ENCODE measurements at places on chromosomes 6 and 20.

DNA sequence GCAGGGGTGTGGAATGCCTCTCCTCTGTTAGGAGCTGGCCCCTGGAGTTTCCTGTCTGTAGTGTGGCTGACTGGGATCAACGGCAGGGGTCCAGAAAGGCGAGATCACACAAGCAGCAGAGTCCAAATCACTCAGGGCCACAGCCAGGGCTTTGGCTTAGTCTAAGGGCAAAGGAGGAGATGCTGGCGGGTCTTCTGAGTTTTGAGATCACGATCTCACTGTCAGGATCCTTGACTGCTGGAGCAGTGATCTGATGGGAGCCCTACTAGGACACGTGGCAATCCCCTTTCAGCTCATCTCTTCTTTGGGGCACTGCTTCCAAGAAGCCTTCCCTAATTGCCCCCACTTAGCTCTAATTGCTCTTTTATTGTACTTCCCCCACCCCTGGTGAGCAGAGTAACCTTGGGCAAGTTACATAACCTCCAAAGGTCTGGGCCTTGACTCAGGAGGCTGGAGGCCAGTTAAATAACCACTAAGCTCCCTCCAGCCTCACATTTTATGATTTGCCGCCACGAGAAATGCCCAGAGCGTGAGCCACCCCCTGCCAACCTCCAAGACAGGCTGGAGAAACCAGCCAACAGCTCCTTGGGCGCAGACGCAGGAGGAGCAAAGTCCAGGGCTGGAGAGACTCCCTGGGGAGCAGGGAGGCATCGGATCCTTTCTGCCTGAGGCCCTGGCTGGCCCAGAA lies 12.0 kb downstream of the KCNK5 start:
- no peak for DNase-seq

GRCh38 chr20:63117151-63117550 lies 98.8 kb downstream of the YTHDF1 start:
- no peak for DNase-seq

- DNase-seq: no peak
Measured at GRCh38 chr6:163543321-163543720, 128.8 kb downstream of the QKI start.

- no peak for DNase-seq
Measured at GRCh38 chr6:115891111-115891669, 169.5 kb downstream of the FRK start.

DNA sequence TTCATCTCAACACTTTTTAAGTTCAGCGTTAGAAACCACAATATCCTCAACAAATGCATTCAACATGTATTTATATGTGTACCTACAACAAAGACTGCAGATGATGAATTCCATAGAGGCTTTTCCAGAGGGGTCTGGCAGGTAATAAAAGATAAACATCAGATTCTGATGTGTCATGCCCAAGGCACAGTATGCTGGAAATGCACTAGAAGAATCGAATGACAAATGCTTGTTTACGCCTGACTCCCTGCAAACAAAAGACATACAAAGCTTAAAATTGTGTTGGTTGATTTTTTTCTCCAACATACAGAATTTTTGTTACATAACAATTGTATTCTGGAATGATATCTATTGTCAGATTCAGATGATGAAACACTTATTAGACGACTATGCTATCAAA lies at the start of gene LGSN:
Gene LGSN, minus strand, starts transcription at position 45 of the 400 bp plus-strand sequence. Its CDS starts 40 bp downstream, at position 5.
- no peak for DNase-seq

GRCh38 chr20:53586640-53587039 lies 7.0 kb downstream of the ZNF217 start:
- DNase-seq: no peak

GRCh38 chr20:63503524-63503923 lies 4.6 kb upstream of the EEF1A2 start:
- no peak for DNase-seq

DNA sequence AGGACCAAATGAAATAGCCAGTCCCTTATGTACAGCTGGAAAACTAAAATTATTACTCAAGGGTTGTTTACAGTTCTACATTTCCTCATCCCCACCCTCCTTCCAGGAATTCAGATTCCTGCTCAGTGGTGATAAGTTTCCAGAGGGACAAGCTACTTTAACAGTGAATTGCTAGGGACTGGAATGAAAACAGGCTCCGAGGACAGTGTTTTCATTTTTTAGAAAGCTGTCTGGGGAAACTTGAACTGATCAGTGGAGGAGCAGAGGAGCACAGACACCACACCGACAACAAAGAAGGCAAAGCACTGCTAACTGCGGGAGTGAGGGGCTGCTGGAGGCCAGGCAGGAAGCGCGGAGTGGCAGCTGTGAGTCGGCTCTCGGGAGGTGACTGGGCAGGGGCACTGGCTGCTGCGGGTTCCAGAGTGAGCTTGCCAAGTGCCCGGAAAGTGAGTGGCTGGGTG lies 322.2 kb downstream of the ESR1 start:
- no peak for DNase-seq

- no peak for DNase-seq
Measured at GRCh38 chr6:138275976-138276375, 57.7 kb upstream of the PBOV1 start.

DNA sequence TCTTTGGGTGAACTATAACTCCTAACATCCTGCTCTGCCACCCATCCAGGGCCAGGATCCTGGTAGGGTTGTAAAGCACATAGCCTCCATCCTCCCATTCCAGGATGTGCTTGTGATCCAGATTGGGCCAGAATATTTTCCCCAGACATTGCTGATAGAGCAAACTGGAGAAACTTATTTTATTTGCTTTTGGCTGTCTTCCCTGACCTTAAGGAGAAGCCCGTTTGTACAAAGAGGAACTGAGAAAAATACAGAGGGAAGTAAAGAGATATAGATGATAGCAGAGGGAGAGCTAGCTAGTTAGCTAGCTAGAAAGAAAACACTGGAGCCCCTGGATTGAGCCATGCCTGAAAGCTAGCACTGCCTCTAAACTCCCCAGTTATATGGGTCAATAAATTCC lies 9.0 kb upstream of the HDAC2 start:
- DNase-seq: no peak

- DNase-seq: peak; percentile 73
Measured at GRCh38 chr6:167091026-167091804, 31.7 kb upstream of the CCR6 start.

GRCh38 chr6:68615938-68616337 lies 19.1 kb upstream of the ADGRB3 start:
- DNase-seq: no peak

DNA sequence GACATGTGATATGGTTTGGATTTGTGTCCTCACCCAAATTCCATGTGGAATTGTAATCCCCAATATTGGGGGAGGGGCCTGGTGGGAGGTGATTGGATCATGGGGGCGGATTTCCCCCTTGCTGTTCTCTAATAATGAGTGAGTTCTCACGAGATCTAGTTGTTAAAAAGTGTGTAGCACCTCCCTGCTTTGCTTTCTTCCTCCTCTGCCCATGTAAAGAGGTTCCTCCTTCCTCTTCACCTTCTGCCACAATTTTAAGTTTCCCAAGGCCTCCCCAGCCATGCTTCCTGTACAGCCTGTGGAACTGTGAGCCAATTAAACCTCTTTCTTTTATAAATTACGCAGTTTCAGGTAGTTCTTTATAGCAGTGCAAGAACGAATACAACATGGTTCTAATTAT lies 2.1 kb upstream of the ZNF451 start:
- DNase-seq: no peak

- DNase-seq: no peak
Measured at GRCh38 chr20:20188647-20189046, 136.3 kb downstream of the CFAP61 start.

DNA sequence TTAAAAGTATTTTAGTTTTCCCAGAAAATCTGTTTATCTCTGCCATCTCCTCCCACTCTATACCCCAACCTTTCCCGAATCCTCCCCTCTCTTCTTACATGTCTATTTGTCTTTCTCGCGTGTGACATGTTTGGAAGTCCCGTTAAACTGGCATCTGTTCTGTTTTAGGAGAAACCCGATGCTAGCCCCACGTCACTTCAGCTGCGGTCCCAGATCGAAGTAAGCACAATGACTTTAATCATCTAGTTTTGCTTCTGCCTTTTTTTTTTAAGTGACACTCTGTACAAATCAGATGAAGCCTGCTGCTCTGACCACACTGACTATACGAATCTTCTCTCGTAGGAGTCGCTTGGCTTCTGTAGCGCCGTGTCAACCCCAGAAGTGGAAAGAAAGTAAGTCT lies 97.4 kb downstream of the SASH1 start:
- no peak for DNase-seq

GRCh38 chr20:36599912-36600345 lies 5.7 kb upstream of the RAB5IF start:
- no peak for DNase-seq

- no peak for DNase-seq
Measured at GRCh38 chr6:39830444-39830843, 38.3 kb downstream of the DAAM2 start.

GRCh38 chr6:113560908-113561307 lies 296.2 kb upstream of the MARCKS start:
- no peak for DNase-seq

GRCh38 chr6:13272131-13273046 lies 55.9 kb downstream of the TBC1D7 start:
- no peak for DNase-seq

DNA sequence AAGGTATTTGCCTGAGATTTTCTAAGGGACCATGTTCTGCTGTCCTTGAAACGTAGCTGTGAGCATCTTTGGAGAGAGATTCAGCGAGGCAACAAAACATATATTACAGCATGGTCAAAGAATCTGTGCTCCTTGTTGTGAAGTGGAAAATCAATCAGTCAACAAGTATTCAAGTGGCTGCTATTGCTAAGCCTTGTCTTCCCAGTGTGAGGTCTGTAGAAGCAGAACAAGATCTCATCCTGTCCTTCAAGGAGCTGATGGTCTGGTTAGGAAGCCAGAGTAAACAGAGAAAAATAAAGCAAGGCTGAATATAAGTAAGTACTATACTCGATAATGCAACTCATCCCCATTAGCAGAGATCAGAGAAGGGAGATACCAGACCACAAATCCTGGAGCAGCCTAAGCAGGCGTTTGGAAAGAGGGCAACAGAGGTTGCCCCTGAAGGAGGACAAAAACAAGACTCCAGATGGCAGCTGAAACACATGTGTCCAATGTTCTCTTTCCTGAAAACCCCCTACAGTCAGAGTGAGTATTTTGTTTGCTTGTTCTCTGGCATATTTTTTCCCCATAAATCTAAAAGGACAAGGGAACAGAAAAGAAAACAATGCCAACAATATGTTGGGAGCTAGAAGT lies 392.0 kb downstream of the SYNE1 start:
- no peak for DNase-seq

DNA sequence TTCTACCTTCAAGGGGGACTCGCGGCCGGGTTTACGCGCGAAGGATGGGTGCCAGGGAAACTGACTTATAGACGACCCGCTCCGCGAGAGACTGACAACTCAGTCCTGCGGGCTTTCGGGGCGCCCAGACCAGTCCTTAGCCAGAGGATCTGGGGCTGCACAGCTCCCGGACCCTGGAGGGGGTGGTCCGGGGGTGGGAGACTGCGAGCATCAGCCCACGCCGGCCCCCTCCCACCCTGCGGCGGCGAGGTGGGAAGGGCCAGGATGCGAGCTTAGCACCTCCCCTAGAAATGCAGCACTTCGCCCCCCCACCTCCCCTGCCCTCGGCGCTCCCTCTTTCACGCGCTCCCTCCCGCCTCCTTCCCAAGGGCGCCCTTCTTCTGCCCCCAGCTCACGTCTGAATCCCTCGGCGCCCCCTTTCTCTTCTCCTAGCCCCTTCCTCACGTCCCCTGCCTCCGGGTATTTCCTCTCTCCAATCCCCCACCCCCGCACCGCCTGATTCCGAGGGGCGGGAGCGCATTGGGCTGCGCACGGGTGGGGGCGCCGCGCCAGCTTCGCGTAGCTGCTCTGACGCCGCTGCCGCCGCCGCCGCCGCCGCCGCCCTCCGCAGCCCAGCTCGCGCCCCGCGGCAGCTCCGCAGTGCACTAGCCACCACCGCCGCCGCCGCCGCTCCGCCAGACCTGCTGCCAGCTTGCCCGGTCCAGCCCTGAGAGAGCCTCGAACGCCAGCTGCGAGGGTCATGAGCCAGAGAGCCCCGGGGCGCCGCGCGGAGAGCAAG lies at the start of gene SLC32A1:
Gene SLC32A1, plus strand, starts transcription at position 639 of the 778 bp plus-strand sequence. CDS start 239 bp downstream, outside the sequence.
- no peak for DNase-seq

- DNase-seq: no peak
Measured at GRCh38 chr6:151330130-151330696, 61.1 kb downstream of the ZBTB2 start.

GRCh38 chr6:152301765-152302568 lies 335.2 kb downstream of the SYNE1 start:
- peak; percentile 90 for DNase-seq

- DNase-seq: no peak
Measured at GRCh38 chr20:62748311-62748710, 39.7 kb downstream of the NTSR1 start.
